ENCODE measurements at places on chromosomes 5 and 9. TPM values are rescaled to one million over a fixed set of nuclear protein-coding genes. Genes with fewer than 3 reads are reported as not detected.

DNA sequence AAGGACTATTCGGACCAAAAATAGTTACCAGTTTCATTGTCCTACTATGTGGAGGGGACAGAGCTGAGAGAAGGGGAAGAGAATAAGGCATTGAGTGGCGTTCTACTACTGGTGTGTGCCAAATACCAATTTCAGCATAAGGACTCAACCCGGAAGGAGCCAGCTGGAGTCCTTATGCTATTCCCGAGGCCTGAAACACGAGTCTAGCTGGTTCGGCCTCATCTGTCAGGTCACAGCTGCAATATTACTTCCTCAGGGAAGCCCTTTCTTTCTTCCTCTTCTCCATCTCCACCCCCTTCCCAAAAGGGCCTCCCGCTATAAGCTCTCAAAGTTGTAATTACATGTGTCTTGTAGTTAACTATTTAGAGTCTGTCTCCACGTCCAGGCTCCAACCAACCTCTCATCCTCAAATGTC, 20.5 kb upstream of the FER start:
- peak; percentile 24 for DNase-seq

DNA sequence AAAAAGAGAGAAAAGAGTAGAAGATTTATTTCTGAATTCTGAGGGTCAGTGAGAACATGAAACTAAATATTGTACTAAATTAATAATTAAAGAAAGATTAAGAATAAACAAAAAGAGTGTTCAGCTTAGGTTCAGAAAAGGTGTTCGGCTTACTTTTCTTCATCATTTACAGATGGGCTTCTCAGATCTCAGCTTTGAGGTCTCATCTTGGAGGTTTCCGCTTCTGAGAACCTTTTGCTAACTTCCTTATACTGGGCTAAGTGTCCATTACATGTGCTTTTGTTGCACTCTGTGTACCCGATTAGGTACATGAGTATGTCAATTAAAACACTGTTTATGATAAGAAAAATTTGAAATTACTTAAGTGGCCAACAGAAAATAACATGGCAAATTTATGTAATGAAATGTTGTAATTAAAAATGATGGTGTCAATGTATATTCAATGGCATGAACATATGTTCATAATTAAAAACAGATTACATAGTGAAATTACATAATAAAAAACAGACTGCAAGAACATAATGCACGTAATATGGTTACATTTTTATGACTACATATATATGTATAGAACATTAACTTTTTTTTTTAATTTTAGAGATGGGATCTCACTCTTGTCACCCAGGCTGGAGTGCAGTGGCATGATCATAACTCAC, 17.3 kb upstream of the ITGA1 start:
- DNase-seq, result no peak

Gene FAM169A
- total RNA-seq, result under 0.01 TPM

DNA sequence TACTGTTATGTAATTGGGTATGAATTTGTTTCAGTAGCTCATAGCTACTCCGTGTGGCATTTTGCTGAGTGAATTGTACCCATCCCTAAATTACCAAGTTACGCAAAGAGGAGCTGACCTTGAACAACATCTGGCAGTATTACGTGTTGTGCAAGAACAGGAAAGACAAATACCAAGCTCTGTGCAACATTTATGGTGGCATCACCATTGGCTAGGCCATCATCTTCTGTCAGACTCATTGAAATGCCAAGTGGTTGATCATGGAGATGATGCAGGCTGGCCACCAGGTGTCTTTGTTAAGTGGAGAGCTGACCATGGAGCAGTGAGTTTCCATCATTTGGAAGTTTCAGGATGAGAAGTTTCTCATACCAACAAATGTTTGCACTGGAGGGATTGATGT, 15.0 kb downstream of the ZSWIM6 start:
- no peak for DNase-seq

Gene C5orf47
- total RNA-seq, result not detected

DNA sequence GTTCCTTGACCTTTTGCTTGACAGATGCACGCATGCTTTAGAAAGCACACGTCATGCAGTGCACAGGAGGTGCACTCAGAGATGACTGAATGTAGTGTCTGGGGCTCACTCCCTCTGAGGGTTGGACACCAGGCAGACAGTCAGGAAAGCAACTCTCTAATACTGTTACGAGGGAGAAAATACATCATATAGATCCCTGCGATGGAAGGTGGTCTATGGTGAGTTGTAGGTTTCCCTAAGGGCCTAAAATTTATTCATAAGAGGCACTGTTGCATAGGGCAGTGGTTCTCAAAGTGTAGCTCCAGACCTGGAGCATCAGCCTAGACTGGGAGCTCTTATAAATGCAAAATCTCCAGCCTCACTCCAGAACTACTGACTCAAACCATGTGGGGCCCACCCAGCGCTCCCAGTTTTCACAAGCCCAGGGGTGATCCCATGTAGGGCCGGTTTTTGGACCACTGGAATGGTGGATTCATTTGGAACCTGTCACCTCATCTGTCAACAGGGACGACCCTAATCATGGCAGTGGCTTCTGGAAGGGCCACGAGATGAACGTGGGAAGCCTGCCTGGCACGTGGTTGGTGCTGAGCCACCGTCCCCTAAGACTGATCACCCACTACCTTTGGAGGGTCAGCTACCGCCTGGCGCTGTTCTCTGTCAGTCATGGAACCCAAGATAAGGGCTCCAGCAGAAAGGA, 16.8 kb upstream of the PHF19 start:
- peak; percentile 73 for DNase-seq

Gene TSSK1B
- total RNA-seq, result under 0.01 TPM

Gene RNF183
- not detected for total RNA-seq

Gene FGF10
- total RNA-seq, result not detected

GRCh38 chr5:73519531-73520283, 21.5 kb downstream of the BTF3 start:
- peak; percentile 84 for DNase-seq

GRCh38 chr9:97364769-97365490, 47.0 kb upstream of the TDRD7 start:
- DNase-seq, result no peak

Gene TMEM171
- 3.3 TPM for total RNA-seq

Gene ANKDD1B
- not detected for total RNA-seq

Gene OR4F3
- total RNA-seq, result not detected

GRCh38 chr5:56479696-56480077, 246.6 kb upstream of the ANKRD55 start:
- DNase-seq, result no peak

DNA sequence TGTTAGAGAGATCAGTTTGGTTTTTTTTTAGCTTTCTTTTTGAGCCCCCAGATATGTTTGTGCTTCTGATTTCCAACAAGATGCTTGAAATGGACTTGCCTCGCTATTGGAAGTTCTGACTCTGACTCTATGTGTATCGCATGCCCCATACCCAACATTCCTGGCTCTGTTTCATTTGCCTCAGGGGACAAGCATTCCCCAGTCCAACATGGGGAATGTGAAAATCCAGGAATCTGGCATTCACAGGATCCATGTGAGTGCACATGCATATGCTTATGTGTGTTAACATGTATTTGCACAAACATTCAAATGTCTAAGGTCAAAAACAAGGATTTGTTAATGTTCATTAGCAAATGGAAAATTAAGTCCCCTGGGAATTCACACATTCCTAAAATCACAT, 233.9 kb downstream of the TLR4 start:
- DNase-seq, result no peak

DNA sequence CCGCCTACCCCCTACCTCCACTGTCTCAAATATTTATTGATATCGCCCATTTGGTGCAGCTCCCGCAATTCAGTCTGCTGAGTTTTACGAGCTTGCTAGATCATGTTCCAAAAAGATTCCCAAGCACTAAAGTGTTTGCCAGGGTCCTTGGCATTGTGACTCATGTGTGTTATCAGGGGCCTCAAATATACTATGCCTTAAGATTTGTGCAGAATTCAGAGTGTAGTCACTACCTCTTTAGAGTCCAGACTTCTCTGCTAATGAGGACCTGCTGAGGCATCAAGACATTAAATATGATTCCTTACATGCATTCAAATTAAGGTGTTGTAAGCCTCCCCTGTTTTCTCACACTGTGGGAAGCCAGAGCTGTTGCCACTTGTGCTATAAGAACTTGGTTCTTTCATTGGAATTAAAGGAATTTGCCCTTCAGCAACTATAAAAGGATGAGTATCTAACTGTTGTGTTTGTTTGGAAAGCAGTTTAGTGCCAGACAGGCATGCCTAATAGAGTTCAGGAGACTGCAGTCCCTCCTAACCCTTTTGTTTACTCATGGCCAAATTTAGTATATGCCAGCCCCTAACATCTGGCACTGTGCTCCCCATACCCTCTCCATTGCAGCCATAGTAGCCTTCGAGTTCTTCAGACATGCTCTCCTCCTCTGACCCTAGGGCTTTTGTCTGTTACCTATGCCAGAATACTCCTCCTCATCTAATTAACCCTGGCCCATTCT, 316.4 kb downstream of the NR3C1 start:
- peak; percentile 44 for DNase-seq

GRCh38 chr9:101999441-101999840, 261.0 kb upstream of the GRIN3A start:
- DNase-seq, result no peak

Gene CCNI2
- not detected for total RNA-seq

- no peak for DNase-seq
These were observed 1.1 kb downstream of the PDCD1LG2 start for GRCh38 chr9:5511476-5511875.

GRCh38 chr5:142342128-142342981, 17.5 kb upstream of the SPRY4 start:
- DNase-seq, result peak; percentile 81
